ENCODE measurements at places on chromosomes 1 and 21. TPM values are rescaled to one million over a fixed set of nuclear protein-coding genes. Genes with fewer than 3 reads are reported as not detected.

DNA sequence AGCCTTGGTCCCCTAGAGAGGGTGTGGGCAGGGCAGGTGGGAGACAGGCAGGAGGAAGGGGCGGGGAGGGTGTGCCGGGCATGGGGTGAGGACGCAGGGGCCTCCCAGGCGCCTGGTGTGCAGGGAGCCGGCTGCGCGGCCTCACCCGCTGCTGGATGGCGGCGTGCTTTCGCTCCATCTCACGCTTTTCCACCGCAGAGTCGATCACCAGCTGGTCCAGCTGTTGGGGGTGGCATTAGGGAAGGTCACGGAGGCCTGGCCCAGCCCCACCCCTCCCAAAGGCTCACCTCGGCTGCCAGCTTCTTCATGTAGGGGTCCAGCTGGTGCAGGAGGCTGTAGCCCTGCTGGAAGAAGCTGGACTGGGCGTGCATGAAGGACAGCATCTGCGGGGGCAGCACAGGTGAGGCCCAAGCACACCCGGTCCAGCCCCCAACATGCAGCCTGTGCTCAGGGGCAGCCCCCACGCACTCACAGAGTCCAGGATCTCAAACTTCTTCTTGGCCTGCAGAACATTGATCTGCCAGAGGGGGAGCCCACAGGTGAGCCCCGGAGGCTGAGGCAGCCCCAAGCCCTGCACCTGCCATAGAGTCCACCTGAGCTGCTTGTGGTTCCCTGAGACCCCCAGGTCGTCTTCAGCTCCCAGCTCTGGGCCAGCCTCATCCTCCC is 7.9 kb downstream of the ACAP3 start:
- H3K4me1 ChIP-seq = no peaks in the 10 kb centered on the region
- H3K36me3 ChIP-seq = no peaks in the 10 kb centered on the region
- H3K4me3 ChIP-seq = no peak overlapping the region
- no peak for DNase-seq
- no peak overlapping the region for H3K27ac ChIP-seq

DNA sequence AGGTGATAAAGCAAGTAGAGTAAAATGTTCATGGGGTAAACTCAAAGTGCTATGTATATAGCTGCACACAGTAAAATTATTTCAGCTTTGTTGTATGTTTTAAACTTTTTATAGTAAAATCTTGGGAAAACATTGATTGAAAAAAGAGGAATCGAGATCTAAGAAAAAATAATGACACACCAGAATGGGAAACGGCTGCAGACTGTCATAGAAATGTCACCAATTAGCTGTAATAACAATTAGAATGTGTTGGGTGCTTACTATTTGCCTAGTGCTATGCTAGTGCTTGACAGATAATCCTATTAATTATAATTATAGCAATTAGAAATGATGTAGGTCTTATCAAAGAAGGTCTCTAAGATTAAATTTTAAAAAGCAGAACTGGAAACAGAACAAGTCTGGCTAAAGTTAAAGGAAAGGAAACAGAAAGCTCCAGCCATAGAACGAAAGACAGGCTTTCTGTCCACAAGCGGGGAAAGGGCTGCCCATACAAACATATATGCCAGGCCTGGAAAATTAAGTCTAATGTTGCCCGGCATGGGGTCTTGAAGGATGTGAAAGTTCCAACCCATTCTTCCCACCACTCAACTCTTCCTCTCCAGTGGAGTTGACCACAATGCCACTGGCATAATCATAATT is 5.0 kb downstream of the PCNX2 start:
- no peak for DNase-seq
- no peak overlapping the region for H3K4me3 ChIP-seq
- H3K27me3 ChIP-seq = no peaks in the 10 kb centered on the region
- no peaks in the 10 kb centered on the region for H3K36me3 ChIP-seq
- no peaks in the 10 kb centered on the region for H3K4me1 ChIP-seq
- no peak overlapping the region for H3K27ac ChIP-seq

DNA sequence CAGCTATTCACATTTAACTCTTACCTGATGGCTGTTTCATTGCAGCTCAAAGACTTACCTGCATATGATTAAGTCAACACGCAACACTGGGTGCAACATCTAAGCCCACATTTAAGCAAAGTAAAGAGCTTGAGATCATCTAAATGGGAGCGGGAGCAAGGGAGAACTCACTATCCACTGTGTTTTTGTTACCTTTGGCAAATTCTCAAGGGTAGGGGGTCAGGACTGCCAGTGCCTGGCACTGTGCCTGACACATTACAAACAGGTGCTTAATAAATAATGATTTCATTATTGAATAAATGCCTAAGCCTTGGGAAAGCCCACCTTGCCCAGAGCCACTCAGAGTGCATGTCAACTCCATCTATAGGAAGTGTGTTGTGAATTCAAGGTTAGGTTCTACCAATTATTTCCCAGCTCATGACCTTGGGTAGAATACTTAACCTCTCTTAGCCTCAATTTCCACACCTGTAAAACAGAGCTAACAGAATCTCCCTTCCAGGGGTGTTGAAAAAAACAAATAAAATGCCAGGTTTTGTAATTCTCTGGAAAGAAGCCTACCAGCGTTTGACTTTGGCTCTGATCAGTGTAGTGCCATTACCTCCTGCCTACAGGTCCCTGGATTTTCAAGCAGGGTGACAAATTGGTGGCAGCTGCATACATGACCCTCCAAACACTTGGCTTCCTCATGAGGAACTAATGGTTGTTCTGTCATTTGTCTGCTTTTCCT is 109.7 kb downstream of the TGFBR3 start:
- no peak overlapping the region for H3K4me3 ChIP-seq
- DNase-seq = no peak
- no peaks in the 10 kb centered on the region for H3K36me3 ChIP-seq
- H3K4me1 ChIP-seq = peaks cover 4% of the 10 kb centered on the region

- H3K4me3 ChIP-seq = no peak overlapping the region
- no peaks in the 10 kb centered on the region for H3K4me1 ChIP-seq
- no peak for DNase-seq
- no peaks in the 10 kb centered on the region for H3K36me3 ChIP-seq
- no peak overlapping the region for H3K27ac ChIP-seq
These were observed 71.6 kb downstream of the TRIM33 start for GRCh38 chr1:114439369-114439768.

The TSPEAR gene
- total RNA-seq = not detected

DNA sequence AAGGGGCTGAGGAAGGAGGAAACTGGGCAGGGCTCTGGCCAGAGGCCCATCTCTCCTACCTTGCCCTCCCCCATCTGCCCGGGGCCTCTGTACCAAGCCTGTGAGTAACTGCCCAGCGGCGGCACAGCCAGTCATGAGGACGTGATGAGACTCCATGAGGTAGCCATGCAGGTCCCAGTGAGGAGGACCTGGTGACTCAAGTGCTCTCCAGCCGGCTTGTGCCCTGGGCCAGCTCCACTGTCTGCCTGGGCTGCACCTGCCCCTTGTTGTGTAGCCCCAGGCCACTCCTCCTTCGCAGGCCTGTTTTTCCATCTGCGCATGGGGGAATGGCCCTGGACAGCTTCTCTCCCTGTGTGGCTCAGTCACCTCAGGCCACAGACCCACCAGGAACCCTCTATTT is 42.0 kb upstream of the PADI1 start:
- H3K27ac ChIP-seq = no peak overlapping the region
- H3K27me3 ChIP-seq = no peaks in the 10 kb centered on the region
- H3K36me3 ChIP-seq = no peaks in the 10 kb centered on the region
- no peak for DNase-seq
- no peak overlapping the region for H3K4me3 ChIP-seq

Data from breast epithelium (tissue), 4 donors.